ENCODE measurements at places on chromosomes 3 and 15.

DNA sequence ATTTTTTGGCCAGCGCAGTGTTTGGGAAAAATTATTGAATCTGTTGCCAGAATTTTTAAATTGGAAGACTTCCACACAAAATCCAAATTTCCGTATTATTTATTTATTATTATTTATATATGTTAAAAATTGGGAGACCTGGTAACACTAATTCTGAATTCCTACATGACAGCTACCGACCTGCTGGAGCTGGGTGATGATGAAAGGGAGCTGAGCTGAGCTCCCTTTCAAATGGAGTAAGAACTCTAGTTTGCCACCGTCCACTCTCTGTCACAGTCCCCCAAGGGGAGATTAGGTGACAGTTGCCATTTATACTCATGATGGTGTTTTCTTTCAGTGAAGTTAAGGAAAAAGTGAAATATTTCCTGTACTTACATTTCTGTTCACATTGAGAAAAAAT, 1.4 kb downstream of the CRTC3 start:
- no peak for DNase-seq

GRCh38 chr15:51090753-51091152, 4.0 kb downstream of the TNFAIP8L3 start:
- no peak for DNase-seq

DNA sequence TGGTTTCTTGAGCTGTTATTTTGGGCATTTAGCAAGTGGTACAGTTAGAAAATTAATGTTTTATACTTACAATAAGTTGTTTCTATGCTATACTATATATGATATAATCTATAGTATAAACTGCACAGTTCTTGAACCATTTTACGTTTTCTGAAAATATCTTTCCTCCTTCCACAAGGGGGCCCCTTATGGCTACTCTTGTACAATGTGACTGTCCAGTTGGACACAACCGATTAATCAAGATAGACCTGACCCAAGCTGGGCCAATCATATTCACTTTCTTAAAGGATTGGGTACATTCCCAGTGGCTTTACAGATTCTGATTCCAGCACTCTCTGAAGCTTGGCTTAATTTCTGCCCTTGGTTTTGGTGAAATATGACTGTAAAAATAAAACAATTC, 953.4 kb downstream of the AGBL1 start:
- DNase-seq, result peak; percentile 35

- no peak for DNase-seq
These were observed 67.2 kb downstream of the SLC6A1 start for GRCh38 chr3:11059799-11060115.

DNA sequence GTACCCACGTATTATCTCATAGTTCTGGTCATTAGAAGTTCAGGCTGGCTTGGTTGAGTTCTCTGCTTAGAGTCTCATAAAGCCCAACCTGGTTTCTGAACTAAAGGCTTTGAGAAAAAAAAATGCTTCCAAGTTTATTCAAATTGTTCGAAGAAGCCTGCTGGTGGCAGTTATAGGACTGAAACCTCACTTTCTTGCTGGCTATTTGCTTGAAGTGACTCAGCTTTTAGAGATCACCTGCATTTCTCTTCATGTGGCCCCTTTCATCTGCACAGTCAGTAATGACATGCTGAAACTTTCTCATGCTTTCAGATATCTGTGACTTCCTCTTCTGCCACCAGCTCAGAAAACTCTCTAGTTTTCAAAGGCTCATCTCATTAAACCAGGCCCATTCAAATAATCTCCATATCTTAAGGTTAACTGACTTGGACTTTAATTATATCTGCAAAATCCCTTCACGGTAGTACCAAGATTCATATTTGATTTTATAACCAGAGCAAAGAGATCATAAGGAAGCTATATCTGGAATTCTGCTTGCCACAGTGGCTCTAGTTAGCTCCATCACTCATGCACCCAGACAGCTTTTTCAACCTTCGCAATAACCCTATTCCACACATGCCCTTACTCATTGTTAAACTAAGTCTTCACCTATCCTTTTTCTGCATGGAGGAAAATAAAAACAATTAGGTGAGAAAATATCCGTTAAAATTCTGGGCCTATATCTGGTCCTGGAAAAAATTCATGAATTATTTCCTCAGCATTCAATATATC, 433.8 kb upstream of the CBLB start:
- no peak for DNase-seq

DNA sequence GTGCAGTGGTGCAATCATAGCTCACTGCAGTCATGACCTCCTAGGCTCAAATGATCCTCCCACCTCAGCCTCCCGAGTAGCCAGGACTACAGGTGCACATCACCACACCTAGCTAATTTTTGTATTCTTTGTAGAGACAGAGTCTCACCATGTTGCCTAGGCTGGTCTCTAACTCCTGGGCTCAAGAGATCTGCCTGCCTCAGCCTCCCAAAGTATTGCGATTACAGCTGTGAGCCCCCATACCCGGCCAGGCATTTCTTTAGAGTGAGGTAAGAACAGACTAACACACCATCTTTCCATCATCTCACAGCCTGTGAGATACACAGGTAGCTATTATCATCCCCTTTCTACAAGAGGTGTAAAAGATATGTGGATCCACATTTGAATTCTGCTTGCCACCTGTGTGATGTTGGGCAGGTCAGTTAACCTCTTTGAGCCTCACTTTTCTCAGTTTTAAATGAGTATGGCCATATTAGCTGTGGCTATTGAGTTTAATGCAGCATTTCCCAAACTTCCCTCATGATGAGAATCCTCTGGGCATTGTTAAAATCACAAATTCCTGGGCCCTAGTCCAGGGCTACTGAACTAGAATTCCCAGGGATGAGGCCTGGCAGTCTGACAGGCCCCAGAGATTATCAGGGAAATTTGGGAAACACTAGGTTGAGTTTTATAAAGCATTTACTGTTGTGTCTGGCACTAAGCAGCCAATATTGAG, 46.0 kb downstream of the ANP32A start:
- DNase-seq, result no peak

- no peak for DNase-seq
These were observed 31.5 kb downstream of the UBE2E1 start for GRCh38 chr3:23837286-23837685.

DNA sequence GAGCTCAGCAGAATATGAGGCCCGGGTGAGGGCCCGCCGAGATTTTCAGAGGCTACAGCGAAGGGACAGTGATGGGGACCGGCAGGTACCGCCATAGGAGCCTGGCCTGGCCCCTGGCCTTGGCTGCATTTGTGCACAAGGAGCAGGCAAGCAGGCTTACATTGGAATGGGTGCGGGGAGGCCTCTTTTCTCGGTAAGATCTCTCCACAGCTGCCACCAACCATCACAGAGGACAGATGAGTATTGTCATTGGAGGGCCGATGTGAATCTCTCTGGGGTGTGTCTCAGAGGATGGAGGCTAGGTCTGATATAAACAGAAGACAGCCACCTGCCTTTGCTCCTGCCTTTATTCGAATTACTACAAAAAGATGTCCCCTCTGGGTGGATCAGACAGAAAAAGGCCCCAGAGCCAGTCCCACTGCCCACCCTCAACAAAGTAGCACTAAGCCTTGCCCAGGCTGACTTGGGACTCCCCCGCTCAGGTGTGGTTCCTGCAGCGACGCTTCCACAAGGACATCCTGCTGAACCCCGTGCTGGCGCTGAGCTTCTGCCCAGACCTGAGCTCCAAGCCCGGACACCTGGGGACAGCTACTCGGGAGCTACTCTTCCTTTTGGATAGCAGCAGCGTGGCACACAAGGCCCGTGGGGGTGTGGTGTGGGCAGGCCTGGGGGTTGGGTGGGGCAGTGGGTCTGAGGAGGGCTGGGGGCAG, 5.4 kb downstream of the VWA5B2 start:
- no peak for DNase-seq

DNA sequence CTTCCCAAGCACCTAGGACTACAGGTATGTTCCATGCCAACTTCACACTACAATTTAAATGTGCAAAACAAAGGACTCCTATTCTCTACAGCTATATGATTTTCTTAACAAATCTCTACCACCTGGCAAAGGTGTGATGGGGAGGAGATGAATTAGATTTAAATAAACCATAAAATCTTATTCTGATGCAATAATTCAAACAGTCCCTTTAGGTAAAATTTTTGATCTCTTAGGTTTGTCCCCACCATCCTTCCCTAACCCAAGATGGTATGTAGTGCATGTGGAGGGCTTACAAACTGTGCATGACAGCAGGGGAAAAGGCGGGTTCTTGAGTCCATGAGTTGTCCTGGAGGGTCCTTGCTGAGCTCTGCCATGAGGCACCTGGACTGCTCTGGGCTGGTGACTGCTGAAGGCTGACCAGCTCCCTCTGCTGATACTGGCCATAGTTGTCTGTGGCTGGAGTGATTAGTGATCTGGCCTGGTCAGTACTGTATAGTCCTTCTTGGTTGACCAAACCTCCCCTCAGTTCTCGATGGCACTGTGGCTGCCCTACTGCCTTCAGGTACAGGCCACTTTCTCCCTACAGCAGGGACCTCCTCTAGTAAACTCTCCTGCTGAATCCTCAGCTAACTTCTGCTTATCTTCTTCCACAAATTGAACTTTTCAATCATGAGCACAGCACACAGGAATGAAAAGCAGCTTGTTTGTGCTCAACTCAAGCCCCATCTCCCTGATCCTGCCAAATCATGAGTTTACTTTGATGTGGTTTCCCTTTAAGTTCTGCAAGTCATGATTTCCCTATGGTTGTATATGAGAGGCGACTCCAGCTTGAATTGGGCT, 30.1 kb downstream of the CFAP161 start:
- DNase-seq, result peak; percentile 10

DNA sequence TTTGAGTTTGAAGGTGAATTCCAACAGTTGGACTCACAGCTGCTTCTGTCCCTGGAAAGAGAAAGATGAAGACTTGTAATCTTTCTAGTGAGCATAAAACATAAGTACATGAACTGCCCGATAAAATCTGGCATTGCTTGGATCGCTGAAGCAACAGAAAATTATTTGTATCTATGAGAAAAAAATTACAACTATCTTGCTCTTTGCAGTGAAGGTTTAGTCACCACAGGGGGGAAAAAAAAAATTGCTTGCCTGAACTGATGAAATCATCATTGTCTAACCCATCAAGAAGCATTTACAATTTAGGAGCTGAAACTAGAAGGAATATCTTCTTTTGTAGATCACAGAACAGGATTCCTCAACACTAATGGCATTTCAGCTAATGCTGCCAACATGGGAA, 20.0 kb downstream of the TMEM207 start:
- no peak for DNase-seq

DNA sequence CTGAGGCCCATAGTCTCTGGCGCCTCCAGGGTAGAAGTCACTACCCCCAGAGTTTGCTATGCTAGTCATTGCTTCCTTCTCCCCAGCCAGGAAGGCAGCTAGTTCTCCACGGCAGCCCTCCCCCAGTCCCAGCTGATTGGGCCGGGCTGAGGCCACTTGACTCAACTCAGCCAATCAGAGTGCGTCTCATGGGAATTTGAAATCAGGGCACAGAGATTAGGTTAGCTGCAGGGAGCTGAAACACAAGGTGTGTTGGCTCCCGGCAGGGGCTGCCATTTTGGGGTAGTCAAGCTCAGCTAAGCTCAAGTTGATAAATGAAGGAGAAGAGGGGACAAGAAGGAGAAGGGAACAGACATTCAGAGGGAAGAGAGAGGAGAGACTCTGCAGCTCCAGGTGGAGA, 32.8 kb downstream of the LINGO1 start:
- peak; percentile 53 for DNase-seq

DNA sequence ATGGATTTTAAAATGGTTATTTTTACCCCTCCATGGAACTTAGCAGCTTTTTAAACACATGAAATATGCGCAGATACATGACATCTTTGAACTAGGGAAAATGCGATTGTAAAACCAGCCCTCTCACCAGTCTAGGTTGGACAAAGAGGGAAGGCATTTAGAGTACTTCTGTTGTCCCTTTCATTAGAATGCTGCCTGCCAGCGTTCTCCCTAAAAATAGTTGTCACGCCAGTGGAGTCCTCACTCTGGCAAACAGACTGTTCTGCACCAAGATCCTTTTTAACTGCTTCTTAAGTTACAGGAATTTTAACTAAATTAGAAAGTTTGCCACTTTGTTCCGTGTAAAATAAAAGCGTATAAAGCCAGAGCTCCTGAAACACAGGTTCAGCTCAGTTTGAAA, 295.3 kb downstream of the VPS13C start:
- DNase-seq, result no peak

DNA sequence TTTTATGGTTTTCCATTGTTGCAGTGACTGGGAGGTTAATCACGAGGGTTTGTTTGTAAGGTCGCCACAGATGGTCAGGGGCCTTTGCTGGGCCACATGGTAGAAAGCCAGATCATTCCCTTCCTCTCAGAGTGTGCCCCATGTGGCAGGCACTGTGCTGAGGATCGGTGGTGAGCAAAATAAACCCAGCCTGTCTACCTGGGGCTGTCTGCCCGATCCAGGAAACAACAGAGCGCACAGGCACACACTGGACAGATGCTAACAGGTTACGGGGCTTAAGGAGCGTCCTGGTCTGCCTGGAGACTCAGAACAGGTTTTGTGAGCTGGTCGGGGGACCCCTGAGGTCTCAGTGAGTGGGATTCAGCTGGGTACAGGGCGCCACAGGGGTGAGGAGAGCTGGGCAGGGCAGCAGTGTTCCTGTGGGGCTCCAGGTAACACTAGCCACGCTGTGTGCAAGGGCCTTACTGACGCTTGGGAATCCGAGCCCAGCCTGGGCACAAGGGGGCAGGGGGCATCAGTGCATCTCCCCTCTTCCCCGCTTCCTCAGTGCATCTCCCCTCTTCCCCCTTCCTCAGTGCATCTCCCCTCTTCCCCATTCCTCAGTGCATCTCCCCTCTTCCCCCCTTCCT, 136.4 kb downstream of the DNAJB8 start:
- DNase-seq, result no peak

- no peak for DNase-seq
These were observed 193.1 kb downstream of the SHQ1 start for GRCh38 chr3:72655131-72655551.

DNA sequence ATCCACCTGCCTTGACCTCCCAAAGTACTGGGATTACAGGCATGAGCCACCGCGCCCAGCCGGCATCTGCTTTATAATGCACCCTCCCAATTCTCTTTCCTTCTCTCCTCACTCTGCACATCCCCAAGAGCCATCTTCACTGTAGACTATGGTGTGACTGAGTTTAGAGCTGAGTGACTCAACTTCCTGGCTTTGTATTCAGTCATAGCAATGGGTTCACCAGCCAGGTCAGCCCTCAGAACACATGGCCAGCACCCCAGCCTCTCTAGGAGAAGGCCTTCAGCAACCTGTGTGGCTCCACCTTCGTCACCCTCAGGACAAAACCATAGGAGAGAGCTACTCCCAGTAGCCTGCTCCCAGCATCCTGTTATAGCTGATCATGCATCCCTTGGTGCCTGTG, 33.0 kb downstream of the ARID3B start:
- DNase-seq, result no peak

- no peak for DNase-seq
These were observed 32.8 kb downstream of the ZXDC start for GRCh38 chr3:126442856-126443242.

DNA sequence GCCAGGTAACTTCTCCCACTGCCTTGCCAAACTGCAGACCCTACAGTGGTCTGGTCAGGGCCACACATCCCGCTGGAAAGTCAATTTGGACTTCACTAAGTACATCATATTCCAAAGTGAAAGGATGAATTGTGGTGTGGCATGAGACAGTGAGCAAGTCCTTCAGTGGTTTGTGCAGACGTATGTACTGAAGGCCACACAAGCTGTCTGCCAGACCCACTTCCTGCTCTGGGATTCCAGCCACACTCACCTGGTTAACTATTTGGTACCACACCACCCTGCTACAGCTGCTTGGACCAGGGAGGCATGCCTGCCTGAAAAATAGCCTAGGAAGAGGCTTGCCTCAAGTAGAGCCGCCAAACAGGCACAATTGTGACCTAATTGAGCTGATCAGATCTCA, 94.1 kb upstream of the STRIT1 start:
- DNase-seq, result no peak

GRCh38 chr15:41730543-41730942, 43.7 kb upstream of the MAPKBP1 start:
- no peak for DNase-seq

Measured in WERI-Rb-1 (cell line).